ENCODE measurements at places on chromosomes 13 and 19.

- DNase-seq: no peak
These were observed 145.7 kb downstream of the KLF12 start for GRCh38 chr13:73988461-73988860.

DNA sequence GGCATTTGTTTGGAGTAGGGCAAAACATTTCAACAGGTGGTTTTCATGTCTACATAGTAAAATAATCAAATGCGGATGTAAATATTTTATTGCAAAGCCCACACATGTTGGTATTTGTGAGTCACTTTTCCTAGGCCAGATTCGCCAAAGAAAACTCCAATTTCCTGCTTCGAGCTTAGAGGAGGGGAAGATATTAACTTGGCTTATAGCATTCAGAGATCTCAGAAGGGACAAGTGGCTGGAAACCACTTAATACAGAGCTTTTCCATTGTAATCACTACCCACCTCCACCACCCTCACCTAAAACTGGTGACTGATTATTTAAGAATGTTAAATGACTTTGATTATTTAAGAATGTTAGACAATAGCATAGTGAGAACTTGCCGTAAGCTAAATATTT is 530.6 kb upstream of the SPRY2 start:
- no peak for DNase-seq

DNA sequence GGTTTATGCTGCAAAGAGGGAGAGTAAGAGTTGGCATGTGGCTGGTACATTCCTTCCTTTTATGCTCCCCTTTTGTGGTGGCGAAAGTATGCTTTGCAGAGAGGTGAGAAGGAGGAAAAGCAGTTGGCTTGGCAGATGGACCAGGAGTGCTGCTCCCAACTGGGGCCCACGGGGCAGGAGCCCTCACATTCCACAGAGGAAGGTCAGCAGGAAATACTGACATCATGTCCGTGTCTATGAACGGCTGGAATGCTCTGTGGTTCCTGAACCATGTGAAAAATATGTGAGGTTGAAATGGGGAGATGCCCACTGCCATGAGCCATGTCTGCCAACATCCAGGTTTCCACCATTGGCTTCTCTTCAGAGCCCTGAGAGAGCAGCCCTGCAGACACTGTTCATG is 33.3 kb upstream of the GAS6 start:
- no peak for DNase-seq

DNA sequence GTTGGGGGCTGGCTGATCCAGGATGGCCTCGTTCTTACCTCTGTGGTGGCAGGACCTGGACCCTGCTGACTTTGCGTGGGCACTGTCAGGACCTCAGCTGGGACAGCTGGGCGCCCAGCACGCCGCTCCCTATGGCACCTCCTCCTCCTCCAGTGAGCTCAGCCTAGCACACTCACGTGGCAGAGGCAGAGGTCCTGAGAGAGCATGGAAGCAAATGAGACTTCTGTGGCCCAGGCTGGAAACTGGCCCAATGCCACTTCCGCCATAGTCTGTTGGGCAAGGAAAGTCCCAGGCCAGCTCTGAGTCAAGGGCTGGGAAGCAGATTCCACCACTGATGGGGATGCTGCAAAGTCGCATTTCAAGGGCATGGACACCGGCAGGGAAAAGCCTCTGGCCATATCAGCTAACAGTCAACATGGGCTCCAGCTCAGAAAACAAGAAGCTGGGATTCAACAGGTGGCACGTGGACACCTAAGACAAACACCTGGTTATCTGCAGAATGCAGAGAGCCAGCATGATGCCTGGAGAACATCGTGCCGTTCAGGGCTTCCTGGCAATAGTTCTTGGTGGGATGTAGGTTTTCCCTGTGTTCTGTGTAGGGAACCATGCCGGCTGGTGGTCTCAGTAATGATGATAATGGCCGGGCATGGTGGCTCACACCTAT is 16.7 kb downstream of the MYBPC2 start:
- no peak for DNase-seq

DNA sequence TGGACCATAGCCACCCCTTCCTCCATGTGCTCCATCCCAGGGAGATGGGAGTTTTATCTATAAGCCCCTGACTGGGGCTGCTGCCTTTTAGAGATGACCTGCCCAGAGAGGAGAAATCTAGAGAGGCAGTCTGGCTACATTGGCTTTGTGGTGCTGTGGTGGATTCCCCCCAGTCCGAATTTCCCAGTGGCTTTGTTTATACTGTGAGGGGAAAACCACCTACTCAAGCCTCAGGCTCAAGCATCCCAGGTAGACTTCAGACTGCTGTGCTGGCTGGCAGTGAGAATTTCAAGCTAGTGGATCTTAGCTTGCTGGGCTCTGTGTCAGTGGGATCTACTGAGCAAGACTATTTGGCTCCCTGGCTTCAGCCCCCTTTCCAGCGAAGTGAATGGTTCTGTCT is 1195.7 kb upstream of the PCDH20 start:
- DNase-seq: no peak

Measured in CD4-positive, alpha-beta T cell treated with Interferon gamma for 1 hour (primary cell).